ENCODE measurements at places on chromosomes 5 and 9.

- DNase-seq, result peak; percentile 34
Observed at GRCh38 chr9:347667-348292, 133.1 kb downstream of the DOCK8 start.

- no peak for DNase-seq
Observed at GRCh38 chr9:114777821-114778609, 27.8 kb downstream of the TNFSF15 start.

DNA sequence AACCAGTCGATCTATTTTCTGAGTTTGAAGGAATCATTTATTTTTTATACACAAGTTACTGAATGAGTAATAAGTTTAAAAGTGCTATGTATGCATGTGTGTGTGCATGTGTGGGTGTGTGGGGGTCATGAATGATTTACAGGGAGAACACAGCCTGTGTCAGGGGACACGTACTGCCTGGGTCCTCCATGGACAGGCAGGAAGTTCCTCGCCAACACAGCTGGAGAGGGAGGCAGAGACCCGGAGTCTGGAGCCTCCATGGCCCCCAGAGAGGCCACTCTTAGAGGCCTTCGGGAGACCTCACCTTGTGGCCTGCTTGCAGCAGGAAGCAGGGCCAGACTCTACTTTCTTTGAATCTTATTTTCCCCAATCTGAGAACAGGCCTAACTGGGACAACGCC, 144.7 kb downstream of the GABBR2 start:
- DNase-seq, result no peak

DNA sequence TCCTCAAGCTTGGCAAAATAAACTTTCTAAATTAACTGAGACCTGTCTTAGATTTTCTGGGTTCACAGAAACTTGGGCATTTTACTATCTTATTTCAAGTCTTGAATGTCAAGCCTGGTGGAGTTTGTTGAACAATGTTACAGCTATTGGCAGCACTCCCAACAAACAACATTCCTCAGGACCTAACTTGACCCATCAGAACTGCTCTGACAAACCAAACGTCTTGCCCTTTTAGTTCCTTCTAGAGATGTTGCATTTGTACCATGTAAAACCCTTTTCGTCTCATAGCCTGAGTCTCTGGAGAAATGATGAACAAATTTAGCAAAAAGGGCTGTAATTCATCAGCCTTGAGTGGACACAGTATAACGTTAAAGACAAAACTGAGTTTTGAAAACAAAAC, 51.1 kb downstream of the GNA14 start:
- no peak for DNase-seq

DNA sequence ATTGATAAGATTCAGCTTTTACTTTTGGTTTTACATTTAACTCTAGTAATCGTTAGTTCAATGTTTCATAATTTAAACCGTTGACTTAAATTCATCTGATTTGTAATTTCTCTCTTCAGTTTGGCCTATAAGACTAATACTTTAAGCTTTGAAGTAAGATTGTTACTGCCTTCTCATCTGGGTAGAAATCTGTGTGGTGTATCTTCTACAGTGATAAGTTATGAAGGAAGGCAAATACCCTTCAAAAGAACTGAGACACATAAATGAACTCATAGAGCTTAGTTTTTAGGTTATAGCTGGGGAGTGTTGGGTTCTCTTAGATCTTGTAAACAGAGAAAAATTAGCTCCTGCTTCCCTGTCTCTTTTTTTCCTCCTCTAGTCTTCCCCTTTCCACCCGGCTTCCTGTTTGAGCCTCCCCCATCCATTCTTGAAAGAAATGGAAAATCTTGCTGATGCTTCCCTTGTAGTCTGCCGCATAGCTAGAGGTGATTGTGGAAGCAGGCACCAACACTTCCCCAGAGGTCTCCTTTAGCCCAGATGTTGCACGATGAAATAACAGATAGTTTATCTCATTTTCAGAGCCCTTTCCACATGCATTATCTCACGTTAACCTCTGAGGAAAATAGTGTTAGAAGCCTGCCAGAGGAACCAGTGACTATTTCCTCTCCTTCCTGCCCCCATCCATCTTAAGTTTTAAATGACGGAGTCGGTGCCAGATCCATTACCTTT, 2.0 kb upstream of the F2RL2 start:
- DNase-seq, result no peak

GRCh38 chr5:93602241-93603077, 19.4 kb downstream of the NR2F1 start:
- DNase-seq, result no peak

GRCh38 chr5:143117821-143118220, 285.7 kb downstream of the NR3C1 start:
- no peak for DNase-seq

GRCh38 chr5:143923634-143924266, 111.8 kb downstream of the HMHB1 start:
- no peak for DNase-seq

GRCh38 chr5:179733772-179734126, 1.1 kb downstream of the MAML1 start:
- no peak for DNase-seq

- no peak for DNase-seq
Observed at GRCh38 chr5:32319926-32320543, 7.3 kb upstream of the MTMR12 start.

- no peak for DNase-seq
Observed at GRCh38 chr9:79745752-79746336, 174.1 kb downstream of the TLE4 start.

GRCh38 chr9:11199335-11199734, 586.5 kb upstream of the PTPRD start:
- DNase-seq, result no peak

- peak; percentile 56 for DNase-seq
Observed at GRCh38 chr5:18281947-18282581, 647.8 kb downstream of the TAF11L14 start.

DNA sequence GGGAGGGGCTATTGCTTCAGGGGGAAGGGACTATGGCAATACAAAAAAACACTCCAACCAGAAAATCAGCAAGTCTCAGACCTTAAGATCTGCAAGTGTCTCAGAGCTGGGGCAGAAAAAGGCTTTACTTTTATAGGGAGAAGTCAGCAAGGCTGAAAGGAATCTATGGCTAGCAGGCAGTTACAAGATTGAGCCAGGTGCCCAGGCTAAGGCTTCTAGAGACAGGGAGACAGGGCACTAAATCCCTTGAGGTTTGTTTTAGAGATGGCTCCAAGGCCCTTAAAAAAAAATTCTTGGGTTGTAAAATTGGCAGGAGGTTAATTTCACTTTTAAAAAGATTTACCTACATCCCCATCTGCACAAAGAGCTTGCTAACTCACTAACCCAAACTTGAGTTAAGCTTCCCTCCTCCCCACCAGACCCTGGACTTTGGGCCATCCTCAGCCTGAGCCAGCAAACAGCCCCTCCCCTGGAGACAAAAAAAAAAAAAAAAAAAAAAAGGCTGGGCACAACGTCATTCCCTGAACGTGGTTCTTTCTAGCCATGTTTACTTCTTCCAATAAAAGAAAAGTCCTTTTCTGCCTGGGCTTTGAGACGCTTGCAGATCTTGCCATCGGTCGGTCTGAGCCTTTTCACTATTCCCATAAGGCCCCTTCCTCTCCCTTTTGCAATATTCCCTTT, 17.9 kb downstream of the NIPAL4 start:
- DNase-seq, result no peak

DNA sequence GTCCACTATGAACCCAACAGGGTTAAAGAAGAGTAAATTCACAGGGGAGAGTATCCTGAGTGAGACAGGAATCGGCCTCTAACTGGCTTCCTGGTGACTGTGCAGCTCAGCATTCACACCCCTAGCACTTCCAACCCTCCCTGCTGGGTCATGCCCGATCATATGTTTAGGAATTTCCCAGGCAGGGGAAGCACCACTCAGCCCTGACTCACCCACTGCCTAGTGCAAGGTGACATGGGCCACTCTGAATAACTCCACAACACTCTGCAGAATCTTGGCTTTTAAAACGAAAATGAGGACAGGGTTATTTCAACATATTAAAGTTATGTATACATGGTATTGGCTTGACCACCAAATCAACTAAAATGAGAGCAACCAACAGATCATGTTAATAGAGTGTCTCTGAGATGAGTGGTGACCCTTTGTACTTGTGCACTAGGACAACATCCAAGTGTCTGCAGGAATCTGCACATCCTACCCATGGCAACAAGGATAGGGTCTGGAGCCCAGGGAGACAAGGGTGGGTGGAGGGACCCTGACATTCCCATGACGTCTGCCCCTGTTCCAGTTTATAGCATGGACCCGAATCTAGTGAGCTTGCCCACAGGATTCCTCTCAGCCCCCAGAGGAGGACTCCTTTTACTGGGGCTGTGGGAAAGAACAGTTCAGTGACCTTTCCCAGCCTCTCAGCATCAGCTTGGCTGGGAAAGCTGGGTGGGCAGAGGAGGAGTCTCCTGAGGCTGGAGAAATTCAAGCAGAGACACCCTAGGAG, 485.8 kb downstream of the SEMA5A start:
- DNase-seq, result peak; percentile 49

DNA sequence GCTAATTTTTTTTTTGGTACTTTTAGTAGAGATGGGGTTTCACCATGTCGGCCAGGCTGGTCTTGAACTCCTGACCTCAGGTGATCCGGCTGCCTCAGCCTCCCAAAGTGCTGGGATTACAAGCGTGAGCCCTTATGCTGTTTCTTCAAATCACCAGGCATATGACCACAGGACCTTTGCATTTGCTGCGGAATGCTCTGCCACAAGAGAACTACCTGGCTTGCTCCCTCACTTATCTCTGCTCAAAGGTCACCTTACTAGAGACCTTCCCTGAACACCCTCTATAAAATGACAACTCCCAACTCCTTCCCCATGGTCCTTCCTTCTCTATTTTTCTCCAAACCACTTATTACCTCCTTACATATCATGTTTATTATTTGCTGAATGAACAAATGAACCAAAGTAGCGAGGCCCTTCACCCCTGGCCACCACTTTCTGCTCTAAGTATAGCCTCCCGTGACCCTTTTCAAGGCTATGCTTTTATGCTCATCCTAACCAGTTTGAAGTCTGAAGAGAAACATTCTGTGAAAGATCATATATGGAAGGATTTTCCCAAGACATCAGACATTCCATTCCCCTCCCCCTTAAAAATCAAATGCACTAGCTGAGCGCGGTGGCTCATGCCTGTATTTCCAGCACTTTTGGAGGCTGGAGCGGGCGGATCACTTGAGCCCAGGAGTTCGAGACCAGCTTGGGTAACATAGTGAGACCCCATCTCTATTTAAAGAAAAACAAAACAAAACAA, 1.3 kb downstream of the ZER1 start:
- no peak for DNase-seq

DNA sequence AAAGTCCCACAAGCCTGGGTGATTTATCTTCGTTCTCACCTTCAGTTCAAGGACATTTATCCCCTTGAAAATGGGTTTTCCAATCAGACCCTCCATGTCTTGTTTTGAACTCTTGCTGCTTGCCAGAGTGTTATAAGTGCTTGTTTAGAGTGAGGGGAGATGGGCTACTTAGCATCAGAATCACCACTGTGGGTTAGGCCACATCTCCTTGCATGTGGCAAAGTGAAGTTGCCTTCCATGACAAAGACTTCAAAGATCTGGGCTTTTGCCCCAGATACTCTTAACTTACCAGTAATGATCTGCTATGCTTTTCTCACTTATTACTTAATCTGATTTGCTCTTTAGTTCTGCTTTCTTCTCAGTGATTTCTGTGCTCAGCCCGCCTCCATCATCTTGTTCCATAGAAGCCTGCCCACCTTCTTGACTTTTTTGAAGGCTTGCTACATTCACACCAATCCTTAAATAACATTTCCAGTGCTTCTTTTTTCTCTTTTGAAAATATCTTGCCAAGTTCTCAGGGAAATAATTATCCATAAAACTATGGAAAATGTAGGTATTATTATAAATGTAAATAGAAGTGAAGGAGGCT, 39.0 kb downstream of the GPR21 start:
- DNase-seq, result no peak

DNA sequence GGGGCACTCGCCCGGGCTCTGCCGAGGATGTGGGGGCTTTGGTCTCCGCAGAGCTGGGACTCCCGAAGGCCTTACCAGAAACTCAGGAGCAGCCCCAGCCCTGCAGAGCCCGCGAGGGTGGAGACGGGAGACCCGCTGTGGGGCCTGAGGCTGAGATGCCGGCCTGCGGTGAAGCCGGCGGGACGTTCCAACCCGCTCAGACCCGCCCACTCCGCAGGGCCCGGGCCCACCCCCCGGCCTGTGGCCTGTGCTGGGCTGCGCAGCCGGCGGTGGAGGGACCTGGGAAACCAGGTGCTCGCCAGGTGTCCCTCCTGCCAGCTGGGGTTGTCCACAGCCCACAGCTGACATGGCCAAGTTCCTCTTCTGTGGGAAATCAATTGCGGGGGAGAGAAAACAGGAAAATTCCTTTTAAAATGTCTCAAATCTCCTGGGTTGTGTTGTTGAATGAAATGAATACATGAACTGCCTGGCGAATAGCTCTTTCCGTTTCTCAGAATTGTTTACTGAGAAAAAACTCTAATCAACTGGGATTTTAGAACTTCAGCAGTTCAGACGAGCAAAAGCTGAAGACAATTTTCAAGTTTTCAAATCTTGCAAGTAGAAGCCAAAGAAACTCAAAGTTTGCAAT, 49.0 kb upstream of the IRX4 start:
- no peak for DNase-seq

DNA sequence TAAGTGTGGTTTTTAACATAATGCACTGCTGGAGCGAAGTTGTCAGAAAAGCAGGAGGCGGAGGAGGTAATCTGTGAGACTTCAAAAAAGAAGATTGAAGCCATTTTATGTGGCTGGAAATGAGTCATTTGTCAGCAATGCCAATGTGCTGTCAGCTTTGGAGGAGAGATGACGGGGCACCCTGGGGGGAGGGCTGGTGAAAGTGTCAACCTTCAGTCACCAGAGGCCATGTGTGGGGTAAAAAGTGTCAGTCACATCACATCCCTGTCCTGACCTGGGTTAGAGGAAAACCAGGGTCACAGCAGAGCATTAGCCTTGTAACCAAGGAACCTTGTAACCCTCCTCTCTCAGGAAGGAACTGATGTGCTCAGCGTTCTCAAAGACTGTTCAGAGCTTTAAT, 59.1 kb downstream of the TLR4 start:
- DNase-seq, result no peak

DNA sequence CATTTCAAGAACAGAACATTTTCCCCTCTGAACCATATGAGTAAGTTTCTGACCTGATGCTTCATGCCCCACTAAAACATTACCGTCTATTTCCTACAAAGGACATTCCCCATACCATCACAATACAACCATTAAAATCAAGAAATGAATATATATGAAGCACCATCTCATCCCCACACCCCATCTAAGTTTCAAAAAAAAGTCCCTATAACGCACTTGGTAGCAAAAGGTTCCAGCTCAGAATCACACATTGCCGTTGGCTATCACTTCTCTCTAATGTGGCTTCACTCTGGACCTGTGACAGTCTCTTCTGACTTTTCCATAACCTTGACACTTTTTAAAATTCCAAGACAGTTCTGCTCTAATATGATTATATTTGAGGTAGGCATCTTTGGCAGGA, 5.9 kb downstream of the EMB start:
- DNase-seq, result no peak

DNA sequence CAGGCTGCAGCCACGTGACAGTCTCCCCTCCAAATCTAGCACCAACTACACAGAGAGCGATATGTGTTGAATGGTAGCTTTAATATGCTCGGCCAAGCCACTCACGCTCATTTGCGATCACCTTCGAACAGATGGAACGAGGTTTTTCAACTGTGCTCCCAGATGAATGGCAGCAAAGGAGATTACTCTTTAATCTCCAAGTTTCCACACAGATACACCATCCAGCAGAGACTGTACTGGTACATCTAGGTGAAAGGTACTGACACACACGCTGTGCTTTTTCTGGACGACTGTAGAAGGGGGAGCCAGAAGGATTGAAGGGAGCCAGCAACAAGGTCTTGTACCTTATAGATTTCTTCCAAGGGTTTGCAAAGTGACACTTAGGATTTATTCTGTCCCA, 263.9 kb downstream of the NR3C1 start:
- no peak for DNase-seq

- DNase-seq, result peak; percentile 36
Observed at GRCh38 chr5:116557669-116558271, 16.9 kb downstream of the SEMA6A start.

All from NCI-H460 (cell line).